Cortex of kidney (tissue), 1 donor: ENCODE measurements at places on chromosomes 5 and 9.

DNA sequence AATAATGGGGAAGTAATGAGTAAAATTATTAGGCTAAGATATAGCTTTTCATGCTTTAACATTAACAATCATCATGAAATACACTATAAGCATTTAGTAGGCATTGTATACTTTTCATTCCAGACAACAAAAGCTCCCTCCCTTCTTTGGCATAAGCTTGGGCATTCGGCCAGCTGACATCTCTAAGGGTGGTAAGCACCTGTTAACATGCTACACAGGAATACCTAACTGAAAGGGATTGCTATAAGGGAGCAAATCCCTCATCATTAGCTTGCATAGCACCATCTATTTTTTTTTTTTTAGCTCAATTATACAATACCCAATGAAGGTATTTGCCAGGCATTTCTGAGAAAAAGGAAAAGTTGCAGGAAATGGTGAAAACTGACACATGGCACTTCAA lies 16.6 kb downstream of the STRBP start:
- no peak for DNase-seq

- DNase-seq = no peak
Observed at GRCh38 chr5:78614816-78615215, 33.8 kb downstream of the LHFPL2 start.

- DNase-seq = no peak
Observed at GRCh38 chr9:2704504-2704903, 12.8 kb upstream of the KCNV2 start.

DNA sequence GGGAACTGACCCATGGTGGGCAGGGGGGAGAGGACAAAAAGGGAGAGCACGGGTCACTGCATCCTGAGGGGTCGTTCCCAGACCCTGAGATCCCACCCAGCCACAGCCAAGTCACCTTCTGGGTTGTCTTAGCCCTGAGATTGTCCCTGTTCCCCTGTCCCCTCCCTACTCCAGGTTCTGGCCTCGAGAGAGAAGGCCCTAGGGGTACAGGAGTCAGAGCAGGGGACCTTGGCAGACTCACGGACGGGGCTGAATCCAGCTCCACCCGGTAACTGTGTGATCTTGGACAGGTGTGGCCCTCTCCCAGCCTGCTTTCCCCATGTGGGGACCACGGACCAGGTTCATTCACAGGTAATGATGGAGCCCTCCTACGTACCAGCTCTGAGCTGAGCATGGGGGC lies 11.2 kb upstream of the CERCAM start:
- DNase-seq = no peak

GRCh38 chr5:2489306-2489705 lies 262.2 kb downstream of the IRX2 start:
- no peak for DNase-seq

DNA sequence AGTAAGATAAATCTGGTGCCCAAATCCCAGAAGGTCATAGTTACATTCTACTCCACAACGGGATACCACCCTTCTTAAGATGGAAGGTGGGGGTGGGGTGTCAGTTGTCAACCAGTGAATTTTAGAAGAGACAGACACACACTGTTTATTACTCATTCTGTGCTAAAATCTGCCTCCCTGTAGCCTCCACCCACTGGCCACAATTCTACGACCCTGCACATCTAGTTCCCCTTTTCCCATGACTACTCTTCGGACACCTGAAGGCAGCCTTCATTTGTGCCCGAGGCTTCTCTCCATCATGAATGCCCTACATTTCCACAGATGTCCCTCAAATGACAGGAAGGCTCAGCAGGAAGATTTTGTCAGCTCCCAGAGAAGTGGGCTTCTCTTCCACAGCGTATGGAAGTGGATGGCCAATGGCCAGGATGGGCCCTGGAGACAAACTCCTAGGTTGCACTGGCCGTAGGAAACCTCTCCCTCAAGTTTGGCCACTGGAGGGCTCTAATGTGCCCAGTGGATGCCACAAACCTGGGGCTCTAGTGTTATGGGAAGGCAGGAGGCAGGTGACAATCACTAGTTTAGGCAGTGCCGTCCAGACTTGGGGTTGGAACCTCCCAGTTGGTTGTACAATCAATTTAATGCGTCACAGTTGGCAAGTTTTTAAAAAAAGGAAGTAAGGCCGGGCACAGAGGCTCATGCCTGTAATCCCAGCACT lies 46.6 kb downstream of the PTPN3 start:
- DNase-seq = no peak

DNA sequence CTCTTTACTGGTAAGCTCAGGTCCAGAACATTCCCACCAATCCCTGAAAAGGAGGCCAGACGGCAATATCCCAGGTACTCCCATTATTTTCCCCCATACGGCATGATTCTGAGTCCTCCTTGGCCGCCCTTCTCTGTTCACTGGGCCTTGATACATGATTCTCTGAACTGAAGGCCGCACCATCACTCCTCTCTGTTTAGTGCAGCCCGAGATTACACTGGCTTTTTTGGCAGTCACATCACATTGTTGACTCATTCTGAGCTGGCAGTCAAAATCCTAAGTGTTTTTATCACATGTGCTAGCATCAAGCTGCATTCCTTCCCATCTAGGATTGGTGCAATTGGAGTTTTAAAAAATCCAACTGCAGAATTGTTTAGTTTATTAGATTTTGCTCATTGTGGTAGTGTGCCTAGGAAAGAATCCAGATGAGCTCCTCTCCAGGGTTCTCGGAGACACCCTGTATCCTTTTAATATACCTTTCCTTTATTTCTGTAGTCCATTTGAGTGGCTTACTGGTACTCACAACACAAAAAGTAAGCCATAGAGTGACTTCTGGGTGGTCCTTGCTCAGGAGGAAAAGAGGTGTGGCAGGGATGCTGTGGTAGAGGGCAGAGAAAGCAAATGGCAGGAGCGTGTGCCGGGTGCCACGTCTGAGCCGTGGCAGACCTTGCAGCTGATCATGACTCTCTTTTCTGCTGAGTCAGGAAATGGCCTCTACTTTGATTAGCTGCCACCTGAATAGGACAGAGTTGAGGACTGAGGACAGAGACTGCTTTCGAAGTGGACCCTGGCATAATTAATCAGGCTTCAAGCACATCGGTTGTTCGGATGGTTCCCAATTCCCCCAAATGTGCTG lies 121.1 kb upstream of the IL12B start:
- DNase-seq = no peak

DNA sequence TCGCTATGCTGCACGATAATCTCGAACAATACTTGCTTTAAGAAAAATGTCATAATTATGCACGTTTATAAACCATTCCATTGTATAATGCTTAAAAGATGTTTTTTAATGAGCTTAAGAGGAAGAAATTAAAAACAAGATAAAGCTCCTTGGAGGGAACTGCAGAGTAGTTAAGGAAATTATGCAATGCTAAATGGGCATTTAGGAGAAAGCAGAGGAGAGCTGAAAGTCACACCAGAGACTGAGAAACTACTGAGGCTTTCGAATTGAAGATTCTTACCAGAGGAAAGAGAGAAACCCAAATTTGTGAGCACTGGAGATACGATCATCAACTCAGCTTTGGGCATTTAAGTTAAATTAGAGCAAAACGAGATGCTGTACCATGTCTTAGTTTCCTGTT lies 119.4 kb downstream of the CDH10 start:
- no peak for DNase-seq

DNA sequence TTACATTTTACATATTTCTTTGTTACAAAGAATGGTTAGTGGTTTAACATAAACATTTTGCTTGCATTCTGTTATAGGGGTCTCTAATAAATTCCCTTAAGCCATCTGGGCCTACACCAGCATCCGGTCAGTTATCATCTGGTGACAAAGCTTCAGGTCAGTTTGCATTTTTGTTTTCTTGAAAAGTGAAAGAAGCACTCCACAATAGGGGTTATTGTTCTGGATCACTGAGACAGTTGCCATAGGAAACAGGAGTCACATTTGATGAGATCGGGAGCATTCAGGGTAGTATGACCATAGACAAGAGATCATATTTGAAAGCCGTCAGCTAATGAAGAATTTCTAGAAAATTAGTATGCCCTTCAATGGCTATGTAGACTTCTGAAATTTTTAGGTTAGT lies 63.6 kb downstream of the NUP214 start:
- no peak for DNase-seq

DNA sequence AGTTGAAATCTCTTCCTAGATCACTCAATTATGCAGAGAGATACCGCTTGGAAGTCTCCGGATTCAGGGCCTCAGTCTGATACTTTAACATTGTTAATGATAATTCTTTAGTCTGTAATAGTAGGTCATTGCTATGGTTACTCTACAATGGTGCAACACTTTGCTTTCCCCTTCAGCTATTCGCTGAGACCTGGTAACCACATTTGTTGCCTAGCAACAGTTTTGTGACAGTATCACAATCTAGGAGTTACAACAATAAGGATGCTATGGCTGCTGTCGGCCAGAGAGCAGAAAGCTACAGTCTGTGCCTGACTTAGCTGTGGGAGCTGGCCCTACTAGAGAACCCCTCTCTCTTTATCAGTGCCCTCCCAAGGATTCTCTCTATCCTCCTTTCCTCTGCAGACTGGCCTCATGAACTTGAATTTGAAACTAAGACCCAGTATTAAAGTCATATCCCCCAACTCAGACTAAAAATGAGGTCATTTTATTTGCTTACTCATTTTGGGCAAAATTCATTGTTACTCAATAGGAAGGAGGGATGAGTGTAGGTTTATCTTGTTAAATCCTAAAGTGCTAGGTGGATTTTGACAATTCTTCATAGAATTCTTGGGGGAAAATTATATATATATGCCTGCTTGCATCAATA lies 39.3 kb downstream of the NR2F1 start:
- DNase-seq = no peak

- no peak for DNase-seq
Observed at GRCh38 chr9:93204470-93205043, 20.6 kb downstream of the WNK2 start.

DNA sequence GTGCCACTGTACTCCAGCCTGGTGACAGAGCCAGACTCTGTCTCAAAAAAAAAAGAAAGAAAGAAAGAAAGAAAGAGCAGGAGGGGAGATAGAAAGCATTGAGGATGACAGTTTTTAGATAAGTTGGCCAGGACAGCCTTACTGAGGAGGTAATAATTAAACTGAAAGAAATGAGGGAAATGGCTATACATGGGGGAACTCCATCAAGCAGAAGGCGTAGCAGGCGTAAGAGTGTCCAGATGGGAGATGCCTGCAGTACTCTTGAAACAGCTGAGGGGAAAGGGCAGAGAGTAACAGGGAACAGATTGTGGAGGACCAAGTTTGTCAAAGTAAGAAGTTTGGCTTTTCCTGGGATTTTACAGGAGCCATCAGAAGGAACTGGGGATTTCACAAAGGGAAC lies 57.5 kb downstream of the HMGCS1 start:
- DNase-seq = no peak

GRCh38 chr9:88243736-88244135 lies 105.5 kb upstream of the SPATA31C2 start:
- no peak for DNase-seq
